Hematopoietic multipotent progenitor cell treated with erythropoietin and hydrocortisone succinate and interleukin-3 and kit ligand, for 4 days (in vitro differentiated cells): ENCODE measurements at places on chromosomes 5 and 9.

DNA sequence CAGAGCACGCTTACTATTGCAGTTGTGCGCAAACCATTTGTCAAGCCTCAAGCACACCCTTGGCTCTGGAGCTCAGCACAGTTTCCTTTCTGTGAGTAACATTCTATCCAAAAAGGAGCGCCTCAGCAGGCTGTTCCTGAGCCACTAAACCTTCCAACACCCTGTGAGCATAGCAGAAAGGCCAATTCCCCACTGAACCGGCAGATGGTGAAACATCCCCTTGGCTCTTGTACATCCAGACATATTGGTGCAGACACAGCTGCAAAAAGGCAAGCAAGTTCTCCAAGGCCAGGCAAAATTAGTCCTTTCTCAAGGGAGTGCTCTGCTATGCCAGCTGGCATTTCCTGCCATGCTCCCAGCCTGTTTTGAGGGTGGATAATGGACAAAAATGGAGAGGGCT lies 44.1 kb upstream of the CEMIP2 start:
- DNase-seq = no peak

DNA sequence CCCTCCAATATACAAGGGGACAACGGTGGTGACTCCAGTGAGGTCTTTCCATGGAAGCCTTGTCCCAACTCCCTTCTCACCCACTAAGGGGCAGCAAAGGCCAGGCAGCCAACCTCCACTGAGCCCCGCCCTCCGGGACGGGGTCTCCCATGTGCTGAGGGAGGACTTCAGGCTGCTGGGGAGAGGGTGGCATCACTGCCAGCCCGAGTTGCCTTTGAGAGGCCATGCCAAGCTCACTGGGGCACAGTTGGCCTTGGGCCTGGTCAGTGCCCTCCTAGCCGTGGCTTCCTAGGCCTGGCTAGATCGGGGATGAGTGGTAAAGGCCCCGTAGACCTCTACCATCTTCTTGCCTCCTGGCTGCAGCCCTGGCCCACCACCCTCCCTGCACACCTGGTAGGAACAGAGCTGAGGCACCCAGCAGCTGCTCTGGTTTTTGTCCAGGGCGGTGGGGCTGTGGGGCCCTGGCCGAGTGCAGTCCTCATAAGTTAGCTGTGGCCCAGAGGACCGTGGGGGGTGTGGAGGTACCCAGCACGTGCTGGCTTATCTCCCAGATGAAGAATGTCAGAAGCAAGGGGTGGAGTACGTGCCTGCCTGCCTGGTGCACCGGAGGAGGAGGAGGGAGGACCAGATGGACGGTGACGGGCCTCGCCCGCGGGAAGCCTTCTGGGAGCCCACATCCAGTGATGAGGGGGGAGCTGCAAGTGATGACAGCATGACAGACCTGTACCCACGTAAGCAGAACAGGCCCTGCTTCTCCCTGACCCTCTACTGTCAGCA lies 3.2 kb downstream of the SURF2 start:
- DNase-seq = peak; percentile 74

- DNase-seq = no peak
Observed at GRCh38 chr9:111360881-111361280, 30.9 kb upstream of the OR2K2 start.

- no peak for DNase-seq
Observed at GRCh38 chr9:94697972-94698581, 28.4 kb upstream of the AOPEP start.

DNA sequence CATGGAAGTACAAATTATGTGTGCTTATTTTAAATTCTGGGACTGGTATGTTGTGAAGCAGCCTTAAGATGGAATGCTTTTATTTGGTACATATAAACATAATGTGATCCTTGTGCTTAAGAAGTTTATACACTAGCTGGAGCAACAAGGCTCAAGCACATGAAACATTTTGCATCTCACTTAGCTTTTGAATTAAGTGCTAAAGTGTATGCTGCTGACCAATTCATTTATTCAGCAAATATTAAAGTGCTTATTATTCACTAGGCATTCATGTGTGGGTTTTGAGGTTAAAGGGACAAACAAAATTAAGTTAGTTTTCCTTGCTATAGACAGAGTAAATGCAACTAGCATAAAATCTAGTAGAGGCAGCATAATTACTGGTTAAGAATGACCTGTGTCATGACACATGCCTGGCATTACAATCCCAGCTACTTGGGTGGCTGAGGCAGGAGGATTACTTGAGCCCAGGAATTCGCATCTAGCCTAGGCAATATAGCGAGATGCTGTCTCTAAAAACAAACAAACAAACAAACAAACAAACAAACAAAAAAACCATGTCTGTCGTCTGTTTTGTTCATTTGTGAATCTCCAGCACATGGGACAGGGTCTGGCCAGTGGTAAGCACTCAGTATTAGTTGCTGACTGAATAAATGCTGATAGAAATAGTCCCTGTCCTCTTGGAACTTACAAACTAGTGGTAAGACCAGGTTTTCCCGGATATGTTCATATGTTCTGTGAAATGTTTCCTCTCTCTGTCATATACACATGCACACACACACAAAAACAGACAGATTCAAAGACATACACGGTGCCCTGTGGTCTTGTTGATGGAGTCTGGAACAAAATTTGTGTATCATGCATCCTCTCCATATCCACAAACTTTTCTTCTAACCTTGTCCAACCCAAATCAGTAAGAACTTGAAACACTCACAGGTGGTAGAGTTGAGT lies 41.9 kb upstream of the TNFAIP8 start:
- no peak for DNase-seq

DNA sequence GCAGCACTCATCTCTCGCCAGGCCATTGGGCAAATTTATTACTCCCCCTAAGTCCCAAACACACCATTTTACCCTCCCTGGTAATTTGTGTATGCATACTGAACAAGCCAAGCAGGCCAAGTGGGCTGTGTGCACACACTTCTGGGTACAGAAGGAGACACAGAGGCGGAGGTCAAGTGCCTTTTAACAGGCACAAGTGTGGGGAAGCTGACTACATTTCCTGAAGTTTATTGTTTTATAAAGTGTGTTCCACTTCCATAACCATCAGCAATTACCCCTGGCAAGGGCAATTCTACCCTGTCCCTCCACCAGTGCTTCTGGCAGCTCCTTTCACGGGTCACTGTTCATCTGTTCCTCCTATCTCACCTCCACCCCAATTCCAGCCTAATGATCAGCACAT lies 93.9 kb downstream of the SETX start:
- DNase-seq = no peak

GRCh38 chr9:2087500-2088313 lies 72.6 kb downstream of the SMARCA2 start:
- peak; percentile 85 for DNase-seq

GRCh38 chr5:87404359-87404758 lies 8.4 kb downstream of the CCNH start:
- peak; percentile 23 for DNase-seq

GRCh38 chr9:82034956-82035731 lies 46.6 kb downstream of the SPATA31D1 start:
- no peak for DNase-seq

- peak; percentile 55 for DNase-seq
Observed at GRCh38 chr5:59037941-59038797, 455.3 kb downstream of the RAB3C start.

DNA sequence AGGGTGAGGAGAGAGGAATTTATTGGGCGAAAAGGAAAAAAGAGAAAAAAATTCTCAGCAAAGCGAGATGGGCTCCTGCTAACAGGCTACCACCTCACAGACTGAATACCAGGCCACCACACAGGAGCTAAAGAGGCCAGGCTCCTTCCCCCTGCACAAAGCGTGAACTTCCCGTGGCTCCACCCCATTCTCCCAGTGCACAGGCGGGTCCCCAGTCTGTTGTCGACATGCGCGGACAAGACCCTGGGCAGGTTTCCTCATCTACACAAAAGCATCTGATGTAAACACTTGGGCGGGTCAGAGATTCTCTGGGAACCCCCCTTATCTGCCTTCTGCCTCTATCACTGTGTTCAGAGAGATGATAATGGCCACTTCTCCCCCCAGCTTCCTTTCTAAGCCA lies 34.2 kb downstream of the IL31RA start:
- DNase-seq = no peak

- no peak for DNase-seq
Observed at GRCh38 chr9:21856301-21857094, 54.1 kb downstream of the MTAP start.

GRCh38 chr9:127132375-127132774 lies 9.9 kb upstream of the ANGPTL2 start:
- DNase-seq = no peak

- peak; percentile 27 for DNase-seq
Observed at GRCh38 chr9:2096376-2096970, 81.3 kb downstream of the SMARCA2 start.

- no peak for DNase-seq
Observed at GRCh38 chr5:16784088-16784487, 152.0 kb downstream of the MYO10 start.

DNA sequence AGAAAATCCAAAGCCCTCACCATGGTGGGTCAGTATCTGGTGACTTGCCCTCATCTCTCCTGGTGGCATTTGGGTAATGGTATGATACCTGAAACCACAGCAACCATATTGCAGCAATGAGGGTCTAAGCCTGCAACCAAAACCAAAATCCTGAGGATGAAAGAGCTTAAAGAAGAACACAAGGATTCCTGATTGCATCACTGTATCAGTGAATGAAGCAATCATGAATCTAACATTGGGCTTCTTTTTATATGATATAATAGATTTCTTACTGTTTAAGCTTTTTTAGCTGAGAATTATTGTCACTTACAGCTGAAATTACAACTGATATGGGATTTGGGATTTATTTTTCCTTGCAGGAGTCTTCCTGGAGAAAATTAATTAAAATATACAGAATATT lies 269.9 kb downstream of the MEF2C start:
- no peak for DNase-seq

DNA sequence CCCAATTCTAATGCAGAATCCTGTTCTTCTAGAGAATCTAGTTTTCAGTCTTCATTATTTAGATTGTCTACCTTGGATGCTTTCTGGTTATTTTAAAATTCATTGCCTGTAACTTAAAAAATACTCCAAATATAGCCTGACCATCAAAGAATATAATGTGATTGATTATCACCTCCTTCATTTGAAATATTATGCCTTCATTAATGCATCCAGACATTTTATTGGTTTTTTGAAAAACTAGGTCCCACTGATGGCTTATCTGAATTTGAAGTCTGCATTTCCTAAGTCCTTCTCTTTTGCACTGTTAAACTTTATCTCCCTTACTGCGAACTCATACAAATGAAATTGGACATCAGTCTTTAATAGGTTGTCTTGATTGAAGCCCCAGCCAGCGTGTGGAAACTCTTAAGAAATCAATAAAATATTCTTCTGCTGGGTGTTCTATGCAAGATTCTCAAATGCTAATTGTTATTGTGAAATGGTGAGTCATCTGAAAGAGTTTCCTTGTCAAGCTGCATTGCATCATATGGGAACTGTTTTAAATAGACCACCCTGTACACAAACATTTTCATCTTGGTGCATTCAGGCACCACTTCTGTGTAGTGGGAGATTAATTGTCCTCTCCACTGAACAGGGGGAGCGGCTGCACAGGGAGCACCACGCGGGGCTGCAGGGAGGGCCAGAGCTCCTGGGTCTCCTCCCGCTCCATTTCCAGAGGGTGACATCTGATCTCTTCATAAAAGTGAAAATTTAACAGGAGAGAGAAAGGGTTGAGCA lies 92.3 kb upstream of the FANCC start:
- peak; percentile 67 for DNase-seq

DNA sequence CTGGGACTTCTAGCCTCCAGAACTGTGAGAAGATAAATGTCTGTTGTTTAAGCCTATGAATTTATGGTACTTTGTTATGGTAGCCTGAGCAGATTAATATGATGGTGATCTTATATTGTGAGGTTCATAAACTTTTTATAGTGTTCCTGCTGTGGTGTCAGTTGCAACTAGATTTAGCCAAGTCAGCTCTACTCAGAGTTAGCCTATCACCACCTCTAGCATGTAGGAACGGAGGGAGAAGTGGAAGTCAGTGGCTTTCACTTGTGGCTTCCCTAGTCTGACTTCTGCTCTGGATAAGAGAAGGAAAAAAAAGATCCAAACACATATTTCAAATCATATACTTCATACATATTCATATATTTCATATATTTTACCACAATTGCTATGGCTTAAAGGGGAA lies 6.6 kb downstream of the POC5 start:
- peak; percentile 70 for DNase-seq

- no peak for DNase-seq
Observed at GRCh38 chr5:172830275-172830799, 3.7 kb upstream of the ERGIC1 start.

DNA sequence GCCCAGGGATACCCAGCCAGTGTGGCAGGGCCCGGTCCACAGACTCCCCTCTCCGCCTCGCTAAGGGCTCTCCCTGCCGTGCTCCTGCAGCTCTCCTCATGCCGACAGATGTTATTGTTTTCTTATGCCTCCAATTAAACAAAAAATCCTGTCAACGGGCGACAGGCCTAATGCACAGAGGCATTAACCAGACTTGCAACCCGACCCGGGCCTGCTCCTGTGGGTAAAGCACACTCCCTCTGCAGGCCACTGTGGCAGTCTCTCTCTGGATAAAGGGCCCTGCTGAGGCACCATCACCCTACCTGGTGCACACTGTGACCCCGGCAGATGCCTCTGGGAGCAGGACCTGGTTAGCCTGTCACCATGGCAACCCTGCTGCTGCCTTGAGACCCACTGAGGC lies 27.5 kb upstream of the HAND1 start:
- no peak for DNase-seq

DNA sequence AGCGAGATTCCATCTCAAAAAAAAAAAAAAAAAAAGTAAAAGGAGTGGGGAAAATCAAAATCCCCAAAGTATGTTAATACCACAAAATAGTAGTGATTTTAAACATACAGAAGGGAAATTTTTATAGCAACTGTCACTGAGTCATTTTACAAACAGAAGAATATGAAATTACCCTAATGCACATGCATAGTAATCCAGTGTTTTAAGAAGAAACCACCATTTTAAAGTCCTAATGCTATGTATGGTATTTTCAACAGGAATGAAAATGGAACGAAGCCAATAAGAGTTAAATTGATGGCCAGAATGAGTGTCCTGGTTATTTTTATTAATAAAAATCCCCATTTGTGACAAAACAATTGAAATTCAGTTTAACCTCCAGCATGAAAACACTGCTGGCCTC lies 26.7 kb upstream of the NXNL2 start:
- DNase-seq = no peak

GRCh38 chr9:131423171-131423581 lies 29.3 kb downstream of the PRRC2B start:
- DNase-seq = no peak

DNA sequence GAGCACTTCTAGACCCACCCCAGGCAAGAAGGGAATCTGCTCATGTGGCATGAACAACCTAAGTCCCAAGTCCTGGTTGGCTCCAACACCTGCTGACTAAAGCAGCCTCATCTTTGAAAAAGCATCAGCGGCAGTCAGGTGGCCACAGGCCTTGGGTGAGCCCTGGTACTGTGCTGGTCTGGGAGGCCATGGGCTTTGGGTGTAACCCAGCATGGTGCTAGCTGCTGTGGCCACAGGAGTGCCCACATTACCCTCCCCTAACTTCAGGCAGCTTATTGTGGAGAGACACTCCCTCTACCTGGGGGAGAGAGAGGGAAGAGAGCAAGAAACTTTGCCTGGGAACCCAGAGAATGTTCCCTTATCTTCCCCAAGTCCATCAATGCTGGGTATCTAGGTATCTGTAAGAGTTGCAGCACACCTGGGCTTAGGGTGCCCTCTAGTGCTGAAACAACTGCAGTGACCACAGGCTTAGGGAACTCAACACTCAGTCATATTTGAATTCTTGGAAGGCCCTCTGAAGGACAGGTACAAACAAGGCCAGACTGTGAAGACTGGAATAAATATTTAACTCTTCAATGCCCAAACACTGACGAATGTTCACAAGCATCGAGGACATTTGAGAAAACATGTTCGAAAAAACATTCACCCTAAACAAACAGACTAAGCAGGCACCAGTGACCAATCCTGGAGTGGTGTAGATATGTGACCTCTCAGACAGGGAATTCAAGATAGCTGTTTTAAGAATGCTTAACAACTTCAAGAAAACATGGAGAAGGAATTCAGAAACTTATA lies 69.9 kb upstream of the OR2K2 start:
- peak; percentile 43 for DNase-seq
